ENCODE measurements at places on chromosomes 6 and 20.

GRCh38 chr20:10671221-10671918 lies 2.4 kb downstream of the JAG1 start:
- DNase-seq = peak; percentile 95

DNA sequence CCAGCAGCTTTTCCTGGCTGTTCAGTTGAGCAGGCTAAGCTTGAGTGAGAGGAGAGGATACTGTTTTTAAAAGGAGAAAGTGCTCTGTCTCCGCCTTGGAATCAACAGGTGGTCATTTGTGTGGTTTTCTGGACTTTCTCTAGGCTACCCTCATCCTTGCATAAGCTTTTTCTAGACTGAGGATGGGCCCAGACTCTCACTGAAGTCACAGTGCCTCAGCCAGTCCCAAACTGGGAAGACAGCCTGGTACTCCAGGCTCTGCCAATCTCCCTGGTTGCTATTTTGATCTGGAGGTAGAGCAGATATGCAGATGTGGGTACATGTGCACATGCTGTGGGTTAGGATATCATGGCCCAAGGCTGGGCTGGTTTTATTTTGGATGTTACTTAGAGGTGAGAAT lies 7.0 kb downstream of the SCUBE3 start:
- DNase-seq = no peak

GRCh38 chr6:111646942-111647341 lies 41.3 kb upstream of the TRAF3IP2 start:
- no peak for DNase-seq

DNA sequence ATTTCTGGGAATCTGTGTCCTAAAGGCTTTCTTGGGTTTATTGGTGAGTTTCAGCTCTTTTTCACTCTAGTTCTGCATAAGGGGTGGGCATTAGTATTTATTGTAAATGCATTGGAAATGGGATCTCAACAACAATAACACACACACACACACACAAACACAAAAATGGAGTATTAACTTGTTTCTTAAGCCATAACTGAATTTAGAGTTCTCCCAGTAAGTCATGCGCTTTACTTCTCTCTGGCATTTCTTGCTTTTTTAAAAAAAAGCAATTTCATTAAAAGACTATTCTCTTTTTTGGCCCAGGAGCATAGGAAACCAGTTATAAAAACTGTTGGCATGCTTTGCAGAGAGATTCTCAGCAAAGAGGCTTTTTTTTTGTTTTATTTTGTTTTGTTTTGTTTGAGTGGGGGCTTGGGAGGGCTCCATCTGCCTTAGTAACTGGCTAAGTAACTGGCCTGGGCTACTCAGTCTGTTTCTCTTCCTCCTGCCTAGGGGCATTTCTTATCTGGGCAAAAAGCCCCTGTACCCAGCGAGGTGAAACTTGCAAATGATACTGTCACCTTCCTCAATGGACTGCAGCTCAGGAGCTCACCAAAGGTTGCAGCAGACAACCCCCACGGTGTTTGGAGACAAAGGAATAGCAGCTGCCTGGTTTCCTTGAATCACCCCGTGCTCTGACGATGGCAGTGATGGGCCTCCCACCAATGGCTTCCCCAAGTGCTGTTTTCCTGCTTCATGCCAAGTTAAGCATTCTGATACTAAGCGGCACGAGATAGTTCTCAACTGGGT lies 128.5 kb downstream of the BCAS1 start:
- DNase-seq = peak; percentile 39

- DNase-seq = no peak
Measured at GRCh38 chr6:61622601-61623000, 663.4 kb downstream of the KHDRBS2 start.

- no peak for DNase-seq
Measured at GRCh38 chr6:148711833-148712654, 34.8 kb upstream of the UST start.

DNA sequence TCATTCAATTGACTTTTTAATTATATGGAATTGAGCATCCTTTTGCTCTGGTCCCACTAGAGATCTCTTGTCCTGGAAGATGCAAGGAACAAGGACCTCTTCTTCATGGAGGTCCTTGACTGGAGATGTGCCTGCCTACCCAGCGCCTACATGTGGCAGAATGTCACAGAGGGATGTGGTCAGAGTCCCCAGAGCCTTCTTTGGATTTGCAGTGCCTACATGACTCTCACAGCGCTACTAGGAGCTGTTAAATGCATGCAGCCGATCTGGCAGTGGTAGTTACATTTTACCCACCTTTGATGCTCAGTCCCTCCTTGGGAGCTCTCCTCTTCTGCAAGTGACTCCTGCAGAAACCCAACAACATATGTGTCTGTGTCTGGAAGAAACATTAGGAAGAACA lies 51.9 kb upstream of the ADTRP start:
- no peak for DNase-seq

GRCh38 chr6:21245488-21245887 lies 348.1 kb upstream of the SOX4 start:
- DNase-seq = no peak

- DNase-seq = peak; percentile 65
Measured at GRCh38 chr20:20837574-20838021, 125.2 kb upstream of the RALGAPA2 start.

- no peak for DNase-seq
Measured at GRCh38 chr6:105326216-105326615, 76.7 kb downstream of the PREP start.

DNA sequence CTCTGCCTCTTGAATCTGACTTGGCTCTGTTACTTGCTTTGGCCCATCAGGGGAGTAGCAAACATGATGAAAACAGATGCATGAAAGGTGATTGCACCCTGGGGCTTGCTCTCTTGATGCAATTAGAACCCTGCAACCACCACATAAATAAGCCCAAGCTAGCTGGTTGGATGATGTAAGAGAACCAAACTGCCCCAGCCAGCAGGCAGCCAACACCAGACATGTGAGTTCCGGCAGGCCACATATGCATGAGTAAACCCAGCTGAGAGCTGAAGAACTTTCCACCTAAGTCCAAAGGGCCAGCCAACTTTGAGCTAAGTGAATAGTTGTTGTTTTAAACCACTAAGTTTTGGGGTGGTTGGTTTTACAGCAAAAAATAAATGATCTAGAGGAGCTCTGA lies 268.4 kb downstream of the FARS2 start:
- DNase-seq = no peak

DNA sequence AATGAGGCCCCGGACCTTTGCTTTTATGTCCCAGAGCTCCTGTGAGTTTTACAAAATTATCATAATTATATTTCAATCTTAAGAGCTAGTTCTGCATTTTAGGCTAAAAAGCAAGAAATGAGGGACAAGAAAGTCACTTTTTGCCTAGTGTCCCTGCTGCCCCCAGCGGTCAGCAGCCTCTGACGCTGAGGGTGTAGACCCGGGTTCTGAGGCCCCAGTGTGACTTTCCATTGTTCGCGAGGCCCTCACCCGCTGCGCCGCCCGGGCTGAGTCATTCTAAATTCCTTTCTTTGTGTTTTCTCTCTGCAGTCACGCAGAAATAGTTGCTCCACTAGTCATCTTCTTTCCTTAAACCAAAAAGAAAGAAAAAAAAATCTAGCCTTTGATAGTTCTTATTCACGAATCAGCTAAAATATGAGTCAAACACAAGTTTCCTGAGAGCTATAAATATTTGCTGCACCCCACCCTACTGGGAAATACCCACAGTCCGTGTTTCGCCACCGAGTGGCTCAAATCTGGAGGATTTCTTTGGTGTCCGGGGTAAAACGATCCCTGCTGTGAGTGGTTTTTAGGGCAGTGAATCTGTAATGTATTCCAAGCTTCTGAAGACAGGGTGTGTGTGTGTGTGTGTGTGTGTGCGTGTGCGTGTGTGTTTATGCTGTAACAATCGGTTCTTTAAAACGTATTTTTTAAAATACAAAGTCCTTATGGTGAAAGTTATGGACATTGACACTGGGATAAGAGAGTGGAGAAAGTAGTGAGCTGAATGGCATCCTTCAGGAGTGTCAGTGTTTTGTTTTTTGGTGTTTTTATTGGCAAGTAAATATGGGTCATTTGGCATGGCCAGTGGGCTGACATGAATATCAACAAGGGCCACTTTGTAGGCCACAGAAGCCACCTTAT lies 59.7 kb upstream of the EEF1A1 start:
- peak; percentile 87 for DNase-seq

DNA sequence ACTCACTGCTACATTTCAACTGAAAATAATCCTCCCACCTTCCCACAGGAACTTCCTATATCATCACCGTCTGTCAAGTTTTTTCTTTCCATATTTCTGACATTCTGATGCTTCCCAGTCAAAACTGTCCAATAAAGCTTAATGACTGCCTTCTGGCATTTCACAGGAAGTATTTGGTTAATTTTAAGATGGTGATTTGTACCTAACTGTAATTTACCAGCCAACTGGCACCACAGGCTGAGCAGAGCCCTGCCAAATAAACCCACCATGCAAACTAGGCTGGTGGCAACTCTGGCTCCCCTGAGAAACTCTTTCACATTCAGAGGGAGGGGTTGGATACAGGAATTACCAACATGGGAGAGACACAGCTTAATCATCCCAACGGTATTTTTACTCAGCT lies 50.0 kb downstream of the KLHL32 start:
- DNase-seq = no peak

DNA sequence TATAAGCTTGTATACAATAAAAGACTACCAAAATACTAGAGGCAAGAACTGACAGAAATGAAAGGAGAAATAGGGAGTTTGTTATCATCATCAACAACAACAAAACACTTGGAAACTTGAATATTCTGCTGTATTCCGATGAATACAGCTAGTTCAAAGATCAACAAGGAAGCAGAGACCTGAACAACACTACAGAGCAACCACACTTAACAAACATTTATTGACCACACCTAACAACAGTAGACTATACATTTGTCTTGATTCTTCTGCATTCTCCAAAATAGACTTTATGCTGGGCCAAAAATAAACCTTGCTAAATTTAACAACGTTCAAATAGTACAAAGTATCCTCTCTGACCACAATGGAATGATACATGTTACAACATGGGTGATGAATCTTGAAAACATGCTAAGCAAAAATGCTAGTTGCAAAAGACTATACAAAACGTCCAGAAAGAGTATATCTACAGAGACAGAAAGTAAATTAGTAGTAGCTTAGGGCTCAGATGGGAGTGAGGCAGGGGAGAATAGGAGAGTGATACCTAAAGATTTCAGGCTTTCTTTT lies 39.1 kb upstream of the PAK5 start:
- no peak for DNase-seq

DNA sequence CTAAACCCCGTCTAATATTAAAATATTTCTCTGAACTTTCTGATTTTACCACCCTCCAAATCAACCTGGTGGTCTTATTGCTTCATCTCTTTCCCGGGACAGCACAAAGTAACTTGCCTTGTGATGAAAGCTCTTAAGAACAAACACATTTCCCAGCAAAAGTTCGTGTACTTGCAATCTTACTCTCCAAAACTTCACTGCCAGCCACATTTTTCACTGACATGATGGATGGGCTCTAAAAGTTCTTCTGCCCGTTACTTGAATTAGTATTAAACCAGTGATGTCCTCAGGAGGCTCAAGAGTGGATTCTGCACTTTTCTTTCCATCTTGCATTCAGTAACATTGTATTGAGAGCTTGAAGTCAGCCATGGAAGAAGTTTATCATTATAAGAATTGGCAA lies 731.6 kb upstream of the GJE1 start:
- DNase-seq = no peak

GRCh38 chr20:14114065-14114704 lies 118.9 kb downstream of the MACROD2 start:
- DNase-seq = no peak

GRCh38 chr6:132512638-132513632 lies at the start of gene STX7:
STX7 (minus strand) TSS chr6:132513116; CDS start chr6:132503530, 9,586 bp downstream.
- DNase-seq = peak; percentile 91

GRCh38 chr6:161319231-161319630 lies 45.4 kb upstream of the AGPAT4 start:
- no peak for DNase-seq

- no peak for DNase-seq
Measured at GRCh38 chr20:15930311-15931305, 642.6 kb downstream of the KIF16B start.

DNA sequence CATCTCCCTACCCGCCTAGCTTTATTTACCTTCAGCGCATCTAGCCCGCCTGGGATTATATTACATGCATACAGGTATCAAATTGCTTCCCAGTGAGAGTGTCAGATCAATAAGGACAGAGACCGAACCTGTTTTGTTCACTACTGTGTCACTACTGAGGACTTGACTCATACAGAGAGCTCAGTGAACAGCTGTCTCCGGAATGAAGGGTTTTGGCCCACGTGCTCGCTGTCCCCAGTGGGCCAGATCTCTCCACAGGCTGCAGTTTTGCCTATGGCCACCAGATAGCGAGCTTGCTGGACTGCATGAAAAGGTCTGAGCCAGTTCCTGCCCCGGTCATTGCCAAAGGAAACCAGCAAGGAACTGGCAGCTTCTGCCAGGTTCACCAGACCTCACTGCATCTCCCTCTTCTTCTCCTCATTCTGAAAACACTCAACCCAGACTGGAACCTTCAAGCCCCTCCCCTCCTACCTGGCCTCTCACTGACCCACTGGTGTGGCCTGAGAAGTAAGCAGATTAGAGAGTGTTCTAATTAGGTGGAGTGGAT lies 150.8 kb downstream of the ZMYND8 start:
- no peak for DNase-seq

GRCh38 chr6:46453741-46454316 lies 37.4 kb downstream of the RCAN2 start:
- no peak for DNase-seq

DNA sequence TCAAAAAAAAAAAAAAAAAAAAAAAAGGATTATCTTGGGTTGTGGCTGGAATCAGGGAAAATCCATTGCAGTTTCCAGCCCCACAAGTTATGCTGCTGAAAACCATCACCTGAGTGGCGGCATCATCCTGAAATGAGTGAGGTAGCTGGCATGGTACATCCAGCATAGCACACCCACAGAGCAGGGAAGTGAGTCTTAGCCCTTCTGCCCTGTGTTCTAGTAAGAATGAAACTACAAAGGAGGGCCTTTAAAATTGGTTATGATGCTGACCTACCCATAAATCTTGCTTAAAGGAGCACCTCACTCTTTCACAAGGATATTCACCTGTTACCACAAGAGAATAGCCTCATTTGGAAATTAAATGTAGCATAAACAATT lies 119.2 kb downstream of the NFATC2 start:
- DNase-seq = no peak

DNA sequence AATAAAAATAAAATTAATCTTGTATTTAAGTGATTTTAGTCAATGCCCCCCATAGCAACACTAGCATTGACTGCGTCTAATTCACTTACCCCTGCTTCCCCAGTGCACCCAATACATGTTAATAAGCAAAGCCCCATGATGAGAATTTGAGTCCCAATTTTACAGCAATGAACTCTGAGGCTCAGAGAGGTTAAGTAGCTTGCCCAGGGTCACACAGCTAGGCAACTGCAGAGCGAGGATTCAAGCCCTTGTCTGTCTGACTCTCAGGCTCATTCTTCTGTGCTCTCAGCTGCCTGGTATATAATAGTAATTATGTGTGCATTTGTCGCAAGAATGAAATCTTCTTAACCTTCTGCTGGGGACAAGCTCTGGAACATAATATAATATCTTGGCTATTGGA lies 8.5 kb downstream of the PABPC1L start:
- DNase-seq = no peak
